Left colon (tissue), 2 donors: ENCODE measurements at places on chromosomes 1 and 21. TPM values are rescaled to one million over a fixed set of nuclear protein-coding genes. Genes with fewer than 3 reads are reported as not detected.

- DNase-seq, result no peak
Observed at GRCh38 chr1:156081917-156082308, 352 bp downstream of the MEX3A start.

DNA sequence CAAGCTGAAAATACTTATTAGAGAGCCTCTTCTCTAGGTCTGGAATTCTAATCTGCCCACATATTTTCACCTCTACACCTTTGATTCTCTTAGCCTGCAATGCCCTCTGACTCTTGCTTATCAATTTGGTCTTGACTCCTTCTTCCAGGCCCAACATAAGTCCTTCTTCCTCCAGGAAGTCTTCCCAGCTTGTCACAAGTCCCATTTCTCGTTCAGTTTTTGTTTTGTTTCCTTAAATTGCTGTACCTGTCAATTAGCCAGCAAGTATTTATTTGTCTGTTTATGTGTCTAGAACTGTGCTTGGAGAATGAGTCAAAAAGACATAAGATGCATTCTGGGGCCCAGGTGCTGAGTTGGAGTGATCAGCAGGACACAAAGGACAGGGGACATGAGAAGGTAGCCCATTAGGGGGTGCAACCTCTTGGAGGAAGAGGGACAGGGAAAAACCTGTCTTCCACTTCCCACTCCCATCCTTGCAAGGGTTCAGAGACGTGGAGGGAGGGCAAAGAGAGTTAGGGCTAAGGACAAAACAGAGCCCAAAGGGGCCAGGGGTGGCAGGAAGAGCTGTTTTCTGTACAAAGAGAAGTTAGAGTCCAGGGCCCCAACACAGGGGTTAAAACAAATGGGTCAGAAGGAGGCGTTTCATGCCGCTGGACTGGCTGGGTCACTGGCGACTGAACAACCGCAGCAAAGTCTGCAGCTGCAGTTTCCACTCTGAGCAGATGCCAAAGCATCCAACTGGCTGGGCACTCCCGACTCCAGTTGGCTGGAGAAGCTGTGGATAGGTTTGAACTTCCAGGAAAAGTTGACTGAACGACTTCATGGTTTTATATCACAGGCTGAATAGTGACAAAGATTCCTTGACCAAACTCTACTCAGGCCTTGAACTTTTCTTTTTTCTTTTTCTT is 10.7 kb upstream of the CNR2 start:
- no peak for DNase-seq

- no peak for DNase-seq
Observed at GRCh38 chr1:17244821-17245740, 3.8 kb upstream of the PADI3 start.

- no peak for DNase-seq
Observed at GRCh38 chr1:19367584-19368041, 55.5 kb downstream of the SLC66A1 start.

- no peak for DNase-seq
Observed at GRCh38 chr1:222034790-222035189, 292.9 kb upstream of the DUSP10 start.

The KIF26B gene
- 0.36 TPM for total RNA-seq

The COL24A1 gene
- total RNA-seq, result 0.06 TPM

DNA sequence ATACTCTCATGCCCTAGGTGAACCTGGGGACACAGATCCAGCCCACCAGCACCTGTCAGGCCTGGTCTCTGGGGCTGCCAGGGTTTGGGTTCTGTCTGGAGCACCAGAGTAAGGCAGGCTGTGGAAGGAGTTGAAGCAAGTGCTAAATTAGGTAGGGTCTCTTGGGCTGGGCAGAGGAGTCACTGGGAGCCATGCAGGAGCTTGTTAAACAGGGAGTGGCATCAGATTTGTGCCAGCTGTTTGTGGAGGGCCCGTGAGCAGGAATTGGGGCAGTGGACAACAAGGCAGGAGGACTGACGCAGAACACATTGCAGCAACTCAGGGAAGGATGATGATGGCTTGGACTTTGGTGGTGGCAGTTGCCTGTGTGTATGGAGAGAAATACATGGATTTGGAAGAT is 56.3 kb downstream of the PTPRF start:
- DNase-seq, result no peak

DNA sequence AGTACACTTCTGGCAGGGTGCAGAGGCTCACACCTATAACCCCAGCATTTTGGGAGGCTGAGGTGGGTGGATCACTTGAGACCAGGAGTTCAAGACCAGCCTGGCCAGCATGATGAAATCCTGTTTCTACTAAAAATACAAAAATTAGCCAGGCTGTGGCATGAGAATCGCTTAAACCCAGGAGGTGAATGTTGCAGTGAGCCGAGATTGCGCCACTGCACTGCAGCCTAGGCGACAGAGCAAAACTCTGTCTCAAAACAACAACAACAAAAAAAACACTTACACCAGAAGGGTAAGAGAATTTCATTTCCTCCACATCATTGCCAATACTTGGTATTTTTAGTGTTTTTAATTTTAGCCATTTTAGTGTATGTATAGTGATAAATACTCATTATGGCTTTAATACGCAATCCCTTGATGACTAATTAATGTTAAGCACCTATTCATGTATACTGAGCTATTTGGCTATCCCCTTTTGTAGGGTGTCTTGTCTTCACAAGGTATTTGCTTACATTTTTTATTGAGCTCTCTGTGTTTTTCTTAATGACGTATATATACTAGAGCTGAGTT is 77.1 kb upstream of the TNR start:
- DNase-seq, result no peak

GRCh38 chr1:19824541-19824940 is 9.5 kb upstream of the RNF186 start:
- no peak for DNase-seq

GRCh38 chr1:14392161-14392858 is 206.2 kb upstream of the KAZN start:
- DNase-seq, result no peak

DNA sequence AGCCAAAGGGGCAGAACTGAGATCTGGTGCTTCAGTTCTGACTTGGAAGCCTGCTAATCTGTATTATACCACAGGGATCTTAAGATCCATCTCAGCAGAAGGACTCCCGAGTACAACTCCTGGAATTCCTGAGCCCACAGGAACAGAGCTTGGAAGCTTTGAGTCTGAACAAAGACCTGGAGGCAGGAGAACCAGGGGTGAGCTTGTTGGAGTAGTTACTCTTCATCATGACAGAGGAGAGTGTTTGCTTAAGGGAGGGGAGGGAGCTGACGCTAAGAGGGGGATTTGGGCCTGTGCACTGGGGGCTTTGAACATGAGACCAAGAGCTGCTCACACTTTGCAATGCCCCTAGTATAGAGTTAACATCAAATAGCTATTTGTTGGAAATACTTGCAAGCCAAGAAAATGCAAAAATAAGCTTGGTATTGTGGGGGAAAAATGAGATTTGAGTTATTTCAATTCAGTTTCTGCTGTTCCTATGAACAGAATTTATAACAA is 41.1 kb upstream of the TRABD2B start:
- no peak for DNase-seq

- DNase-seq, result no peak
Observed at GRCh38 chr1:152182944-152183361, 23.9 kb upstream of the RPTN start.

- no peak for DNase-seq
Observed at GRCh38 chr1:35660581-35661473, 19.5 kb upstream of the PSMB2 start.

The IL20 gene
- not detected for total RNA-seq

GRCh38 chr1:158873141-158873540 is 42.0 kb downstream of the MNDA start:
- DNase-seq, result no peak

GRCh38 chr1:172642970-172643369 is 15.9 kb upstream of the FASLG start:
- no peak for DNase-seq

GRCh38 chr1:199774433-199775089 is 252.9 kb upstream of the NR5A2 start:
- DNase-seq, result peak; percentile 56

- DNase-seq, result no peak
Observed at GRCh38 chr1:110243574-110243973, 33.5 kb downstream of the KCNC4 start.

- DNase-seq, result no peak
Observed at GRCh38 chr1:202656057-202656456, 54.2 kb downstream of the SYT2 start.

GRCh38 chr1:117654493-117655219 is 48.8 kb downstream of the TENT5C start:
- no peak for DNase-seq

DNA sequence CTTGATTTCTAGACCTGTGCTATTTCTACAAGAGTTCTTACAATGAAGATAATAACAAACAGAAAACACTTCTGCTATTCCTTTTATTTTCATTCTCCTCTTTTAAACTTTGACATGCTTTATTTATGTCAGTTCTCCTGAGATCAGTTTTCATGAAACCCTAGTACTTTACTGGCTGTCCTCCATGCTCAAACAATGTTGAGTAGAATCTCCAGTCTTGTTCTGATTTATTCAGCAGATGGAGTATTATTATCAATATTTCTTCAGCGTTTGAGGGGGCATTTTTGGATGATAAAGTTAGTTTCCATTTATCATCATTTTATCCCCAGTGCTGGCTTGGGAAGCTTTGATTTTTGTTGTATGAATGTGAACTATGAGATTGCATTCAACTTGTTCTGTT is 85.9 kb upstream of the WARS2 start:
- no peak for DNase-seq

- DNase-seq, result no peak
Observed at GRCh38 chr1:81874940-81875339, 74.2 kb downstream of the ADGRL2 start.

GRCh38 chr1:209769171-209769904 is 13.5 kb downstream of the TRAF3IP3 start:
- DNase-seq, result peak; percentile 58

DNA sequence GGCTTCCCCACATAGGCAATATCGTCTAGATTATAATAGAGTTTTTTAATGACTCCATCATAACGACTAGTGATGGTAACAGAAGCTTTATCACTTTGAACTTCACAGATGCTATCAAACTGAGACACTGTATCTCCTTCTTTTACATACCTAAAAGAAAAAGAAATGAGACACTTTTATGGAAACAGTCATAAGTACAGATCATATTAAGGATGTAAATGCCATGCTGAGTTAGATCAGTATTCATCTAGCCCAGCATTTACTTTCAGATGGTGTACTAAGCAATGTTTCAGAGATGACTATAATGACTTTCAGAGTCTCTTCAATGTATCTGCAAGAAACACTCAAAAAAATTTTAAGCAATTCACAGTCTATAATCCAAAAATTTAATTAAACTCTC is 18.9 kb downstream of the DBT start:
- DNase-seq, result no peak

DNA sequence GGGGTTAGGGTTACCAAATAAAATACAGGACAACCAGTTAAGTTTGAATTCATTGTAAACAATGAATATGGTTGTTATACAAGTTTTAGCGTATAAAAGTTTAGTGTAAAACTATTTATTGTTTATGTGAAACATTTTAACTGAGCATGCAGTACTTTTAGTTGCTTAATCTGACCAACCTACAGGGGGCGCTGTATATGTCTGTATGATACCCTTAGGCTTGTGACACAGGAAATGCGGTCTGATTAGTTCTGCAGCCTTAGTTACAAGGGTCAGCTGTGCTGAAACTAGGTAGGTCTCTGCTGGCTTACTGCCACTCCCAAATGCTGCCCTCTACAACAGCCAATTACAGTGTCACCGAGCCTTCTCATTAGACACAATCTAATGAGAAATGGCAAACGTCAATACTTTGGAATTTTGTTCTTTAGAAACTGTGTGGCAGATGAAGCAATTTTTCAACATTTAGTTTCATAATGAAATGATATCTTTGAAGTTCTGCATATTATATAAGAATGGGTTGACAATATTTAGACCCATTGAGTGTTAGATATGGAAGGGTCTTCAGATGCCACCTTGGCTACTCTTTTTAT is 56.2 kb downstream of the NTNG1 start:
- peak; percentile 7 for DNase-seq

DNA sequence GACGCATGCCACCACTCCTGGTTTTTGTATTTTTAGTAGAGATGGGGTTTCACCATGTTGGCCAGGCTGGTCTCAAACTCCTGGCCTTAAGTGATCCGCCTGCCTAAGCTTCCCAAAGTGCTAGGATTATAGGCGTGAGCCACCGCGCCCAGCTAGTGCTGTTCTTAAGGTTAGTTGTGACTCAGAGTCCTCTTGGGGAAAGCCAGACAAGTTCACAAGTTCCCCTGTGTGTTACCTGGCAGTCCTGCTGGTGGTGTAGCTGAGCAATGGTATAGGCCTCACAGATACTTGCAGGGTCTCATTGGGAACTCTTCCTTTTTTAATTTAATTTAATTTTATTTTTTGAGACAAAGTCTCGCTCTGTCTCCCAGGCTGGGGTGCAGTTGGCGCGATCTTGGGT is 10.6 kb downstream of the CFAP126 start:
- no peak for DNase-seq

The RNF186 gene
- total RNA-seq, result 50.3 TPM

The CFAP45 gene
- total RNA-seq, result 0.34 TPM

The KCNK1 gene
- 56.5 TPM for total RNA-seq

DNA sequence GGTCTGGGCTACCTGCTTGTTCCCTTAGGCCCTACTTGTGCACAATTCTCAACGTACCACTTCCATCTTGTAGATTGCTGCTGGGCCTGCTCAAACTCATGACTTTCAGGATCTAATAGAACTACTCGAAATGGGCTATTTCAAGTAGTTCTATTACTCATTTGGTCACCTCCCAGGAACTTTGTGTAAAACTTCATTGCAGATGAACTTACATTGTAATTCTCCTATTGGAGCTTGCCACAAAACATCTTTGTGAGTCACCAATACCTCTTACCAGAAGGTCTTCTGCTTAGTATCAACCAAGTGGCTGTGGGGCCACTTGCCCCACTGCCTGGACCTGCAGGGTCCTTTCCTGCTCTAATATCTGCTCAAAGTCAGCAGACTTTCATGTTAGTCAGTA is 10.7 kb upstream of the MYOCOS start:
- DNase-seq, result no peak

The GJA9 gene
- total RNA-seq, result 1.2 TPM

DNA sequence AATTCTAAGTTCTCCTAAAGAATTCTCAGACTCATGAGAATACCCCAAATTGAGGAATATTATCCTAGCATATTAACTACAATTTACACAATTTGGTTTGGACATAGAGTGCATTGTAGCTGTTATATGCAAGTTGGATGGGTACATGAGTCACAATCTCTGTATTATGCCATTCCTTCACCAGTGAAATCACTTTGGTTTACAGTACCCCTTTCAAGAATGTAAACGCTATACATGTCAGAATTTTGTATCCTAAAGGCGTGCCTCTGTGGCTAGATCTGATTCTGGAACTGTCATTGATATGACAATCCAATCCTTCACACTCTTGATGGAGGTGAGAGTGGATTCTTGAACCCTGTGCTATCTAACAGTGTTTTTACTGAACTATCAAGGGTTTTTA is 6.7 kb upstream of the IL10RB start:
- DNase-seq, result no peak

DNA sequence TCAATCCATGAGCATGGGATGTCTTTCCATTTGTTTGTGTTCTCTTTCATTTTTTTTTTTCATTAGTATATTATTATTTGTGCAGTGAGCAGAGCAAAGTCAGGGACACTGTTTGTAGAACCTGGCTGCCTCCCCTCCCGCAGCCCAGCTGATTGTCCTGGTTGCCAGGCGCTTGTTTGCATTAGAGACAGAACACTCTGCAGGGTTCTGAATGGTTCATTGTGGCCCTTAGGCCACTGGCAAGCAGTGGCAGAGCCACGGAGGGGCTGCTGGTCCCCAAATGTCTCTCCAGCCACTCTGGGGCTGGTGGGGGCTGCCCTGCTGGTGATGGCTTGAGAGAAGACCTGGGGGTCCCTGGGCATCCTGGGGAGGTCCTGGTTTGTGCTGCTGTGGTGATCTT is 29.0 kb downstream of the ETS2 start:
- DNase-seq, result no peak
